ENCODE measurements at places on chromosomes 1 and 21. TPM values are rescaled to one million over a fixed set of nuclear protein-coding genes. Genes with fewer than 3 reads are reported as not detected.

DNA sequence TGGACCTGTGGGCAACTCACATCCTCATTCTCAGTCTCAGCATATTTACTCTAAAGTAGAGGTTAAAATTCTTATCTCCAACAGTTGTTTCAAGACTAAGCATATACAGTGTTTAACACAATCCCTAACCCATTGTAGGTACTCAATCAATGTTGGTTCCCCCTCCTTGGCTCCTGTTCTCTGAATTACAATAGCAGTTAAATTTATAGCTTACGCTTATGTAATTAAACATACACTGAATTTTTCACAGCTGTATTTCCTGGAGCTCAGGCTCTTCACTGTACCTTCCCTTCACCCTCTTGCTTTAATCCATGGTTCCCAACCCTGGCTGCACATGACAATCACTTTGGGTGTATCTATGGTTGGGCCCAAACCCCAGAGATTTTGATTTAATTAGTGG, 89.4 kb downstream of the LPAR3 start:
- no peak for DNase-seq

GRCh38 chr1:147892216-147892615, 10.4 kb upstream of the GJA8 start:
- no peak for DNase-seq

CNN3 gene
- total RNA-seq, result 49.4 TPM

GRCh38 chr1:169886422-169886821, 7.3 kb downstream of the SCYL3 start:
- no peak for DNase-seq

GRCh38 chr1:76705560-76705959, 161.7 kb upstream of the ST6GALNAC5 start:
- DNase-seq, result no peak

- no peak for DNase-seq
Observed at GRCh38 chr1:204575221-204576190, 59.3 kb downstream of the MDM4 start.

UBE2Q1 gene
- total RNA-seq, result 46.6 TPM

DNA sequence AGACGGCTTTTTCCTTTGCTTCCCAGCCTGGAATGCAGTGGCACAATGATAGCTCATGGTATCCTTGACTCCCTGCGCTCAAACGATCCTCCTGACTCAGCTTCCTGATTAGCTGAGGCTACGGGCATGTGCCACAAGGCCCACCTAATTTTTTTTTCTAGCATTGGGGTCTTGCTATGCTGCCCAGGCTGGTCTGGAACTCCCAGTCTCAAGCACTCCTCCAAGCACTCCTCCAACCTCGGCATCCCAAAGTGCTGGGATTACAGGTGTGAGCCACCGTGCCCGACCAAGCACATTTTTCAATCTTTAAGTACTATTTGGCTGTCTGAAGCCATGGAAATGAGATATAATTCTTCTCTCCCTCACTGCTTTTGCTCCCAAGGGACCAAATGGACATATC, 58.7 kb downstream of the MAB21L3 start:
- DNase-seq, result no peak

GRCh38 chr1:95582191-95582590, 348.2 kb downstream of the RWDD3 start:
- no peak for DNase-seq

- DNase-seq, result no peak
Observed at GRCh38 chr1:157820299-157820698, 379 bp upstream of the FCRL1 start.

ABCA4 gene
- 0.08 TPM for total RNA-seq

DNA sequence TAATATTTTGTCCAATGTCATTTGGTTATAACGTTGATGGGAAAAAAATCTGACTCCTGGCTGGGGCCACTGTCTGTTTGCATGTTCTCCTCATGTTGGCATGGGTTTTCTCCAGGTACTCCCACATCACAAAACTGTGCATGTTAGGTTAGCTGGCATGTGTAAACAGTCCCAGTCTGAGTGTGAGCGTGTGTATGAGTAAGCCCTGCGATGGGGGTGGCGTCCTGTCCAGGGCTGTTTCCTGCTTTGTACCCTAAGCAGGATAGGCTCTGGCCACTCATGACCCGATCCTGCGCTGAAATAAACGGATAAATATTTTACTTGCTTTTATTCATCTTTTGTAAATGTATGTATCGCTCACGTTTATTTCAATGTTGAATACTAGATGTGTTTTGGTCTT, 13.5 kb downstream of the EFCAB14 start:
- DNase-seq, result no peak

DTL gene
- total RNA-seq, result 0.43 TPM

GRCh38 chr1:208381481-208381880, 137.3 kb upstream of the PLXNA2 start:
- DNase-seq, result no peak

DNA sequence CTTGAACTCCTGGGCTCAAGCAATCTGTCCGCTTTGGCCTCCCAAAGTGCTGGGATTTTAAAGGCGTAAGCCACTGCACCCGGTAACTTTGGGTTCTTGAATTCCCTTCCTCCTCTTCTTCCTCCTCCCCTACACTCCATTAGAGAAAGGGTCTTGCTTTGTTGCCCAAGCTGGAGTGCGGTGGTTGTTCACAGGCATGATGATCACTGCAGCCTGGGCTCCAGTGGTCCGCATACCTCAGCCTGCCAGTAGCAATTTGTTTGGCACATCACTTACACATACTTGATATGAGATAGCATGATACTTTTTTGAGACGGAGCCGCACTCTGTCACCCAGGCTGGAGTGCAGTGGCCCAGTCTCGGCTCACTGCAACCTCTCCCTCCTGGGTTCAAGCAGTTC, 2.2 kb downstream of the DEGS1 start:
- no peak for DNase-seq

All from Right ventricle myocardium superior (tissue), 1 donor.